ENCODE measurements at places on chromosomes 1 and 21.

GRCh38 chr1:11800391-11800755 lies 5.4 kb downstream of the MTHFR start:
- no peak for DNase-seq

DNA sequence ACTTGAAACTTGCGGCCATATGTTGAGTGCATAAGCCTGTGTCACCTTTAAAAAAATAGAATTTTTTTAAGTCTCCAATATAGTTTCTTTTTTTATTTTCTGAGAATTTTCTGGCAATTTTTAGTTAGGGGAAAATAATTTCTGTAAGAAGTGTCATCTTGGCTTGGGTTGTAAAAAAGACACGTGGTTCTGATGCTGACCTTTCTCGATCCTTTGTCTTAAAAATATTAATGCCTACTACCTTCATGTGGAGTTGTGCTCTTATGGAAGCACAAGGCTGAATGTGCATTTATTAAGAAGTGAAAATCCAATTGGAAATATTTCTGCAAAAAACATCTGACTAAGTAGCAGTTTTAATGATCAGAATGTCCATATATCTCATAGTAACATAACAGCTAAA lies 3.5 kb downstream of the ELAVL4 start:
- DNase-seq = peak; percentile 34

GRCh38 chr1:3864884-3865283 lies 7.6 kb downstream of the DFFB start:
- DNase-seq = no peak

DNA sequence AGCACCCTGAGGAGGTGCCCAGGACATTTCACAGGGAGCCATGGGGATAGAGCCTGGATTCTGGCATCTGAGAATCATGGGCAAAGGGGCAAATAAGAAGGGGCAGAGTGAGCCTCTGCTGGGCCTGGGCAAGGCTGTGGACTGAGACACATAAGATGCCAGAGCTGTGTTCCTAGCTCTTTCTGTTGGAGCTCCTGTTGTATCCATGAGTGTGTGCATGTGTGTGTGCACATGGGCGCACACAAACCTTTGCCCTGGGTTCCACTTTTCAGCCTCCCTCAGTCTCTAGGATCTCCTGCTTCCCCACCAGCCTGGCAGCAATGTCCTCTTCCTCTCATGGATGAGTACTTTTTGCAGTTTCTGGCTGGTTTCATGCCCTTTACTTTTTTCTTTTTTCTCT lies 44.0 kb downstream of the ATF3 start:
- DNase-seq = no peak

GRCh38 chr1:228477263-228477662 lies 9.9 kb upstream of the RNF187 start:
- peak; percentile 42 for DNase-seq

GRCh38 chr1:51518033-51518585 lies 957 bp downstream of the EPS15 start:
- peak; percentile 68 for DNase-seq

- peak; percentile 52 for DNase-seq
Observed at GRCh38 chr1:150309758-150310508, 11.4 kb upstream of the PRPF3 start.

DNA sequence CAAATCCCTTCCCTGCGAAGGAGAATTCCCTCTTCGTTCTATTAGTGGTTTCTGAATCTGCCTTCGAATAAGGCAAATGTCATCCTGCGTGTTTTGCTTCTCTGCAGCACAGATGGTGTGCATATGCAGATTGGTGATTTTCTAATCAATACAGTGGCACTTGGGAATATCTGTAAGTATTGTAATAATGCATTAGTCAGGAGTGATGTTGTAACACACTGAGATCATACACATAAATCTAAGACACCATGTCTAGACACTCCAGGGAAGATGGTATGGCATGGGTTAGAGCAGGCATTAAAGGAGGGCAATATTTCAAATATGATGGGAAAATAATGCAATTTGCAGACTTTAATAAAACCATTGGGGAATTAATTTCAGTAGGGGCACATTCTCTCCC lies 513.2 kb upstream of the PTBP2 start:
- DNase-seq = no peak

DNA sequence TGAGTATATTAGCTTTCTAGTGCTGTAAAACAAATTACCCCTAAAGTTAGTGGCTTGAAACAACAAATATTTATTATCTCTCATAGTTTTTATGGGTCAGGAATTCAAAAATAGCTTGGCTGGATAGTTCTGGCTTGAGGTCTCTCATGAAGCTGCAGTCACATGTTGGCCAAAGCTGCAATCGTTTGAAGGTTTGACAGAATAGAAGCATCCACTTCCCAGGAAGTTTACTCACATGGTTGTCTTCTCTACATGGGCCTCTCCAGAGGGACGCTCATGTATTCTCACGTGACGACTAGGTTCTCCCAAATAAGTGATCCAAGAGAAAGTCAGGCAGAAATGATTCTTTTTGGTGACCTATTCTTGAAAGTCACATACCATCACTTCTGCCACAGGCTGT lies 99.1 kb downstream of the NIBAN1 start:
- DNase-seq = no peak

- DNase-seq = no peak
Observed at GRCh38 chr1:40318970-40319621, 2.0 kb upstream of the COL9A2 start.

GRCh38 chr1:157409927-157410326 lies 142.4 kb downstream of the FCRL5 start:
- no peak for DNase-seq

DNA sequence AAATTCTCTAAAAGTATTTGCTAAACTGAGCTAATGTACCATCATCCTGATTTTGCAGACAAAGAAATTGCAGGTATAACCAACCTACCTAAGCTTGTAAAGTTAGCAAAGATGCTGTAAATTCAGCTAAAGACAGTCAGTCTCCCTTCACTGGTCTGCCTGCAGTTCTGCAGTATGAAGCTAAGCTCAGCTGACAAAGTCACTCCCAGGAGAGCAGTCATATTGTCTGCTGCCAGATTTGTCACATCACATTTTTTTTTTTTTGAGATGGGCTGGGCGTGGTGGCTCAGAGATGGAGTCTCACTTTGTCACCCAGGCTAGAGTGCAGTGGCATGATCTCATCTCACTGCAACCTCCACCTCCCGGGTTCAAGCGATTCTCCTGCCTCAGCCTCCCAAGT lies 8.9 kb upstream of the CMPK1 start:
- DNase-seq = peak; percentile 25

Measured in NCI-H82 (cell line).